ENCODE measurements at places on chromosomes 6 and 20. TPM values are rescaled to one million over a fixed set of nuclear protein-coding genes. Genes with fewer than 3 reads are reported as not detected.

DNA sequence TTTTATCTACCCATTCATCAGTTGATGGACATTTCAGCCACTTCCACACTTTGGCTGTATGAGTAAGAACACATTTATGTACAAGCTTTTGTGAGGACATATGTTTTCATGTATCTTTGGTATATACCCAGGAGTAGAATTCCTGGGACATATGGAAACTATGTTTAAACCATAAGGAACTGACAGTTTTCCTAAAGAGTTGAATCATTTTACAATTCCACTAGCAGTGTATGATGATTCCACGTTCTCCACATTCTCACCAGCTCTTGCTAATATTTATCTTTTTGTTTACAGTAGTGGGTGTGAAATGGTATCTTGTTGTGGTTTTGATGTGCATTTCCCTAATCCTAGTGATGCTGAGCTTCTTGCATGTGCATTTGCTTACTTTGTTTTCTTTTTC, 338.1 kb downstream of the PLCB1 start:
- DNase-seq, result no peak

DNA sequence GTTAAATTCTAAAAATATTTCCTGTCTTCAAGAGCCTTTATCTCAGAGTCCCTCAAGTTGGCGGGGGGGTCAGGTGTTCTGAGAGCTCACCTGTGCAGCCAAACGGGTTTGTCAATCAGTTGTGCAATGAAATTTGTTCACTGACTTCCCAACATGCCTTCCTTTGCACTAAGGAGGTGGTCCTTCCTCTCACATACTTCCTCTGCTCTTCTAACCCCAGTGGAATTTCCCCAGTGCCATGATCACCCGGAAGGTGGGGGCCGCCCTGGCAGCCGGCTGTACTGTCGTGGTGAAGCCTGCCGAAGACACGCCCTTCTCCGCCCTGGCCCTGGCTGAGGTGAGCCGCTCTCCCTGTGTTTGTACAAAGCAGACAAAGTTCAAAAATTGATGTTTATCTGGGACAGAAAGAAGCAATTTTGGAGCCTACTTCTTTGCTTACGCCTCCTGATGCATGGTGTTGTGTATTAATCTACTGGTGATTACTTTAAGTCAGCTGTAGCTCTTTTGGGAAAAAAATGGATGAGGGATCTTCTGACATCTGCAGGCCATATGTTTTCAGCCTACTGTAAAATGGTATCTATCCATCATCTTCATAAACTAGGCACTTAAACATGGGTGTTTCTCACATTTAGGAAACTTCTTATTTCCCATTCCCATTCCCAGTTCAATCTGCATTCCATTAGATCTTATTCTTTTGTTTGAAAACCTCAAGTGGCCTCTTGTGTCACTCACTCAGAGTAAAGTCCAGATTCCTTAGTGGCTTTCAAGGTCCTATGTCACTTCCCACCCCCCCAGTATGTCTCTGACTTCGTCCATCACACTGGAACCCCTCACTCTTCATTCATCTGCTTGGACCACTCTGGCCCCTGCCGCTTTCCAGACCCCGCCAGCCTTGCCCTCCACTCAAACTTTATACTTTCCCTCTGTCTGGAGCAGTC, 10.1 kb downstream of the ALDH5A1 start:
- no peak for DNase-seq

DNA sequence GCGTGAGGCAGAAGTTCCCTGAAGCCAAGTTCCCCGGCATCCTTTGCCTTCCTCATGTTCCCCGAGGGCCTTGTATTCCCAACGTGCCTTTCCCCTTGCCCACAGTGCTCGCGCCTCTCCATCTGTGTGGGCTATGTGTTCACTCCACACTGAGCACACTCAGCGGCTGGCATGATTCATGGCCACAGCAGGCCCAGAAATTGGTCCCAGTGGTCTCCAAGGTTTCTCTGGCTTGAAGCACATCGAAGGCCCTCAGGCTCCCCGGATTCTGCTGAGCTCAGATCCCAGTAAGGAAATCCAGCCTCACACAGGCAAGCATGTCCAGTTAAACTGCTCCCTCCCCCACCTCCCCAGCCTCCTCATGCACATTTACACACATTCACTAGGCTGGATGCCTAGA, 123.6 kb downstream of the ISM1 start:
- no peak for DNase-seq

GRCh38 chr6:32097364-32097763, 11.8 kb downstream of the TNXB start:
- no peak for DNase-seq

GRCh38 chr6:11278207-11278559, 45.7 kb upstream of the NEDD9 start:
- no peak for DNase-seq

DNA sequence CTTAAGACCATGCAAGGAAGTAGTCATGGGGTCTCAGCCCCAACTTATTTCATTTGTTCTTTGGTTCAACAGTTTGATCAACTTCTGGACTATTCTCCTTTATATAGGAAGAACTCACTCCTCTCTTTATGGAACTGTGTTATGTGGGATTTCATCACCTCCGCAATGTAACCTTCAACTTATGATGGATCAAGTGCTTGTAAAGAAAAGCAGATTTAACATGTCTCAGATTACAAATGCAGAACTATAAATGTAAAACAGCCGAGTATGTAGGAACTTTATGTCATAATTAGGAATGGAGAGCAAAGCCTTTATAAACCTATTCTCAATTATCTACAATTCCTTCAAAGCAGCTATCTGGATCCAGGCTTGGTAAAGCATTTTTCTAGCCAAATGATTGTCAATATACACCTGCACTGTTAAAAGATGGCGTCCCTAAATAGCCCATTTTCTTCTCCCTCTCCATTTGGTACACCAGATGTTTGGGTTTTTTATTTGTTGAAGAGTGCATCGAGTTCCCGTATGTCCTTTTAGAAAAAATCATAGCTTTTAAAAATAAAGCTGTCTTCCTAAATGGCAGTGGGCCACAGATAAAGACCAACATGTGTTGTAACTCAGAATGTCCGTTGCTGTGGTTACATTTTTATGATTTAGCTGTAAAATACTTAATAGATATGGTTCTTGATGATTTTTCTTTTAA, 985.1 kb upstream of the SLC35B3 start:
- DNase-seq, result no peak

SLC22A7 gene
- not detected for total RNA-seq

COL19A1 gene
- 0.11 TPM for total RNA-seq

IP6K3 gene
- 1.1 TPM for total RNA-seq

CDSN gene
- not detected for total RNA-seq

PXMP4 gene
- 21.8 TPM for total RNA-seq

Data from adrenal gland (tissue), 19 donors.